ENCODE measurements at places on chromosomes 6 and 20. TPM values are rescaled to one million over a fixed set of nuclear protein-coding genes. Genes with fewer than 3 reads are reported as not detected.
A peak's percentile ranks its signal among the peaks of the same experiment; 100 is the strongest.

ENTPD6 gene
- total RNA-seq, result 43.1 TPM

PM20D2 gene
- 4.9 TPM for total RNA-seq

LINC00237 gene
- total RNA-seq, result not detected

EPHA7 gene
- not detected for total RNA-seq

NEDD9 gene
- 107 TPM for total RNA-seq

DUSP15 gene
- not detected for total RNA-seq

- DNase-seq, result peak; percentile 8
- no peaks in the 10 kb centered on the region for H3K36me3 ChIP-seq
- peak overlapping the region; percentile 90 for H3K27ac ChIP-seq
- no peak overlapping the region for H3K4me3 ChIP-seq
- H3K27me3 ChIP-seq, result no peaks in the 10 kb centered on the region
- H3K4me1 ChIP-seq, result peaks cover 5% of the 10 kb centered on the region
Measured at GRCh38 chr6:145736661-145737144, 1.4 kb upstream of the EPM2A start.

- no peaks in the 10 kb centered on the region for H3K36me3 ChIP-seq
- peaks cover 11% of the 10 kb centered on the region for H3K4me1 ChIP-seq
- H3K27me3 ChIP-seq, result no peaks in the 10 kb centered on the region
- no peak for DNase-seq
- H3K27ac ChIP-seq, result no peak overlapping the region
Measured at GRCh38 chr20:62148908-62149314, 5.3 kb downstream of the SS18L1 start.

- H3K27me3 ChIP-seq, result no peaks in the 10 kb centered on the region
- H3K36me3 ChIP-seq, result no peaks in the 10 kb centered on the region
- no peak overlapping the region for H3K27ac ChIP-seq
- H3K4me3 ChIP-seq, result no peak overlapping the region
- H3K4me1 ChIP-seq, result no peaks in the 10 kb centered on the region
- DNase-seq, result no peak
Measured at GRCh38 chr6:35026434-35027222, 114.5 kb downstream of the TCP11 start.

DNA sequence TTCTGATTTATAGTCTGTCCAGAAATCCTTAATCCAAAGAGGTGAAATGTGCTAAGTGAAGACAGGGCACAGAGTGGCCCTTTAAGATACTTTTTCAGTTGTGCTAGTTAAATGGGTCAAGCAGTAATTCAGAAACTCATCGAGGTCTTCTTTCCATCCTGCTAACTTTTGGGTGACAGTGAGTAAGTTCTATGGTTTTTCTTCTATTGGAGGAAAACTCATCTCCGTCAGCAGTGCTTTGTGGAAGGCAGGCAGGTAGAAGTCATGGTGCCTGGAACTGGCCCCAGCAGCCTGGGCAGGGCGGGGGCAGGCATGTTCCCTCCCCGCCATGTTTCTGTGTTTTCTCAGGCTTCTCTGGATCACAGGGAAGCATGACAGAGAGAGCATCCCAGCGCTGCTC, 66.5 kb upstream of the SCP2D1 start:
- peaks cover 2% of the 10 kb centered on the region for H3K36me3 ChIP-seq
- no peak overlapping the region for H3K27ac ChIP-seq
- no peak overlapping the region for H3K4me3 ChIP-seq
- DNase-seq, result no peak
- H3K27me3 ChIP-seq, result no peaks in the 10 kb centered on the region

DNA sequence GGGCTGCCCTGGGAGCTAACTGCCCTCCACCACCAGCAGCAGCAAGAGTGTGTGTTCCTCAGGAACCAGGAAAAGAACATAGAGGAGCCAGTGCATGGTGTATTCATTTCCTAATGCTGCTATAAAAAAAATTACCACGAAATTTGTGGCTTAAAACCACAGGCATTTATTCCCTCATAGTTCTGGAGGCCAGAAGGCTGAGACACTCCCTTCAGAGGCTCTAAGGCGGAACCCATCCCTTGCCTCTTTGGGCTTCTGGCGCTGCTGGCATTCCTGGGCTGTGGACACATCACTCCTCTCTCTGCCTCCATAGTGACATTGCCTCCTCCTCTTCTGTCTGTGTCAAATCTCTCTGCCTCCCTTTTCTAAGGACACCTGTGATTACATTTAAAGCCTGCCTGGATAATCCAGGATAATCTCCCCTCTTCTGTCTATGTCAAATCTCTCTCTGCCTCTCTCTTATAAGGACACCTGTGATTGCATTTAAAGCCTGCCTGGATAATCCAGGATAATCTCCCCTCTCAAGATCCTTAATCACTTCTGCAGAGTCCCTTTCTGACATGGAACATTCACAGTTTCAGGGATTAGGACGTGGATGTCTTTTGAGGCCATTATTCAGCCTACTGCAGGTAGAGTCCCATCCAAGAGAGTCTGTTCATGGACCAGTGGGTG, 54.7 kb downstream of the NDUFAF5 start:
- H3K36me3 ChIP-seq, result no peaks in the 10 kb centered on the region
- no peak overlapping the region for H3K27ac ChIP-seq

DNA sequence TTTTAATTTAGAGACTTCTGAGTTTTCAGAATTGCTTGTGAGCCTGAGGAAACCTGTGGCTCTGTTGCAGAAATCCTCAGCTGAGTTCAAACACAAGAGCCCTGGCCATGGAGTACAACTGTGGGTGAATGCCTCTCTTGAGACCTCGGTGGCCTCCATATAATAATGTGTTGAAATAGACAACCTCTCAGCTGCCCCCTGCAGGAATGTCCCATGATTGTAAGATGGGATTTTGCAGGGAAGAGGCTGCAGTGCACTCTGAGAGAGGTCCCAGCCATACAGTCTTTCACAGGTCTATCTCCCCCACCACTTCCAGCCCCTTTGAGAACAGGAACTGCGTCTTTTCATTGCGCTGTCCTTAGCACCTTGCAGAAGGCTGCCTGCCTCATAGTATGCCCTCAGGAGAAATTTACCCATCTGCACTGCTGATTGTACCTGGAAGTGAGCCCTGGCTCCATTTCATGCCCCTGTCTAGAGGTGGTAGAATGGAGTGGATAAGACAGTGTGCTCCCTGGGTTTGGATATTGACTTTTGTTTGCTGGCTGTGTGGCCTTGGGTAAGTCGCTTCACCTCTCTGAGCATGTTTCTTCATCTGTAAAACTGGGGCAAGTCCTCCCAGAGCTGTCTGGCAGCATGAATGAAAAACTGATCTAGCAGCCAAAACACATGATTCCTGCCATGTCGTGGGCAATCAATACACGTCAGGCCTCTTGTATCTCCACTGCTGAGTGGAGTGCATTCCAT, 16.8 kb upstream of the CDH22 start:
- no peak overlapping the region for H3K27ac ChIP-seq
- no peaks in the 10 kb centered on the region for H3K36me3 ChIP-seq
- no peak for DNase-seq
- H3K4me3 ChIP-seq, result no peak overlapping the region

DNA sequence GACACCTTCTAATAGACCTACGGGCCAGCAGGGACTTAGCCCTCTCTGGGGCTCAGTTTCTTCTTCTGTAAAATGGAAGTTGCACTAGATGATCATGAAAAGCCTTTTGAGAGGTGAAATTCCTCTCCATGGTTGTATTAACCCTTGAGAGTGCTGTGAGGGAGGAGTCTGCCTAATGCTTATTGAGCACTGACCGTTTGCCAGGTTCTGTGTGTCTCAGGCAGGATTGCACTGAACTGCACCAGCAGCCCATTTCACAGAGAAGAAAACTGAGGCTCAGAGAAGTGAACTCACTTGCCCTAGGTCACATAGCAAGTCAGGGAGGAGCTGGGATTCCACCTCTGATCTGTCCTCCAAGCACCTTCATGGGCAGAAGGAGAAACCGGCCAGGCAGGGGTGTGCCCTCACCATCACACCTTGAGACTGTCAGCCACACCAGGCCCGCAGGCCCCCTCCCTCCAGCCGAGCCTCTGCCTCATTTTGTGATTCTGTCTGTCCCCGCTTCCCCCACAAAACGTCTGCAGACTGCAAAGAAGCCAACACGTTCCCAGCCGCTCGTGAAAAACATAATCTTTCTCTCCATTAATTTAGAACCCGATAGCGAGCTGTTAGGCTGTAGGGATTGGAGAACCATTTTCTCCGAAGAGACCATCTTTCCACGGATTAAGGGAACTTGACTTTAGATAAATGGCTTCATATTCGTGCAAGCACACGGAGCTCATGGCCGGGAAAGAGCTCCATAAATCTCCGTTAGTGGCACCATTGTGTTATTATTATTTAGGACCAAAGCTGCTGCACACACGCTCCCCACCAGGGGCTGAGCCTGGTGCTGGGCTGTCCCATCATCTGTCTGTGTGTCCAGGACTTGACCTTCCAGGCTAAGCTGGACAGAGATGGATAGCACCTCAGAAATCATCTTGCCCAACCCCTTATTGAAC, 46.0 kb downstream of the KIAA1755 start:
- H3K36me3 ChIP-seq, result no peaks in the 10 kb centered on the region
- no peaks in the 10 kb centered on the region for H3K27me3 ChIP-seq
- no peak overlapping the region for H3K27ac ChIP-seq
- no peak overlapping the region for H3K4me3 ChIP-seq

- H3K27me3 ChIP-seq, result no peaks in the 10 kb centered on the region
- no peaks in the 10 kb centered on the region for H3K36me3 ChIP-seq
- no peak for DNase-seq
- no peak overlapping the region for H3K4me3 ChIP-seq
- peaks cover 10% of the 10 kb centered on the region for H3K4me1 ChIP-seq
- no peak overlapping the region for H3K27ac ChIP-seq
Measured at GRCh38 chr6:5860849-5861248, 145.9 kb downstream of the NRN1 start.

DNA sequence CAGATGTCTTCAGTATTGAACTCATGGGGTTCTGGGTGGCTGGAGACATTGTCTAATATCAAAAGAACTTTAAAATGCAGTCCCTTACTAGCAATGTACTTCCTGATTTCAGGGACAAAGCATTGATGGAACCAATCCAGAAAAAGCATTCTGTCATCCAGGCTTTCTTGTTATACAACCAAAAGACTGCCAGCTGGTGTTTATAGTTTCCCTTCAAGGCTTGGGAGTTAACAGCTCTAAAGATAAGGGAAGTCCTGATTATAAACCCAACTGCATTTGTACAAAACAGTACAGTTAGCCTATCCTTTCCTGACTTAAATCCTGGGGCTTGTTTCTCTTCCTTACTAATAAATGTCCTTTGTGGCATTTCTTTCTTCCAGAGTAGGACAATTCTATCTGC, 160.0 kb downstream of the COL21A1 start:
- H3K36me3 ChIP-seq, result no peaks in the 10 kb centered on the region
- H3K4me3 ChIP-seq, result no peak overlapping the region
- no peak for DNase-seq
- no peak overlapping the region for H3K27ac ChIP-seq
- H3K27me3 ChIP-seq, result no peaks in the 10 kb centered on the region

DNA sequence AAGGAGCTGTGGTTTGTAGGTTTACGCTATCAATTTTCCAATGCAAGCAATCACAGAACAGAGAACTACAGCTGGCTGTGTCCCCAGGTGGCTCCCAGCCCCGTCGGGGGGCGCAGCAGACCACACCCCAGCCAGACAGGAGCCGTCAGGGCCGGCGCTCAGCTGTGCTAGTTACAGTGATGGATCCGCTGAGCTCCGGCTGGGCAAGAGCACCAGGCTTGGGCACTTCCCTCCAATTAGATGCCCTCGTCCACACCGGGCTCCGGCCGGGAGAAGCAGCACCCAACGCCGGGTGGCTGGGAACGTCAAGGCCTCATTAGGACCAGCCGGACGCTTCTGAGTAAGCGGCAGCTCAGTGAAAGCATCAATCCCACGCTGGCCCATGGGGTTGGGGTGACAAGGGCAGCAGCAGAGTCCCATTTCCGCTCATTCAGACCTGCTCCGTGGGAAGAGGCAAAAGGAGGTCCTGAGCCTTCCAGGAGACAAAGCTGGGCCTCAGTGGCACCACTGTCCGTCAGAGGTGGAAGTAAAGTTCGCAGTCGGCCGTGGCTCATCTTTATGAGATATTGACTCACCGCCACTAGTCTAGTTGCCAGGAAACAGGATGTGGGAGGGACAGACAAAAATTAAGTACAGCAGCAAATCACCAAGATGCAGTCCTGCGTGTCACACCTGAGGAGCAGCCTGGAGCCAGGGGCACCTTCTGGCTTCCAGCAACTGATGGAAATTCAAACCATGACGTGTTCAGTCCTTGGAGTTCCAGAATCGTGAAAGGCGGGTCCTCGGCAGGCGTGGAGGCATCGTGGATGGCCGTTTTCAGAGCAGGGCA, 164.1 kb downstream of the TAF4 start:
- no peaks in the 10 kb centered on the region for H3K36me3 ChIP-seq
- H3K27me3 ChIP-seq, result no peaks in the 10 kb centered on the region
- no peak overlapping the region for H3K4me3 ChIP-seq
- DNase-seq, result no peak

DNA sequence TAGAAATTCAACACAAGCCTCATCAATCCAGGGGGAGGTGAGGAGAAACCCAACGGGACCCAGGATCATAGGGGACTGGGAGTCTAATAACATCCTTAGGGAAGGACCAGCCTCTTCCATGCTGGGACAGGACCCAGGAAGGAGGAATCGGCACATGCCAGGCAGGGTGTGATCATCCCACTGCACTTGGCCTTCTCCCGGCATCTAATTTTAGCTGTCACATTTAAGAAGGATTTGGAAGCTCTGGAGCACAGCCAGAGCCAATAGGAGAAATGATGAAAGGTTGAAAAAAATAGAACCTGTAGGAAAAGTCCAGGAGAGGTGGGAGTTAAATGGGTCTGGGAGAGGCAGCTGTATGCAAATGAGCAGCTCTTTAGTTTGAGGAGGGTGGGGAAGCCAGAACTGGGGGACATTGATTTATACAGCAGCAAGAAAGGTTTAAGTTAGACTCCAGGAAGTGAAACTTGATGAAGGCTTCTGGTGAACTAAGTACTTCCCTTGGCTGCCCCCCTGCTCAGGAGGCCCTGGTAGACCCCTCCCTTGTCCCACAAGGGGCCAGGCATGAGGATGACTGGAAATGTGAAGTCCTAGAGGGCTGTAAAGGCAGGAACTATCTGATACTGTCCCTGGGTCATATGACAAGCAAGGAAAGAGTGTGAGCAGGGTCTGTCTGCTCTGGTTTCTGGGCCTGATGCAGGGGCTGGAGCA, 260.3 kb downstream of the LRFN2 start:
- H3K4me1 ChIP-seq, result no peaks in the 10 kb centered on the region
- H3K4me3 ChIP-seq, result no peak overlapping the region
- DNase-seq, result no peak
- H3K36me3 ChIP-seq, result no peaks in the 10 kb centered on the region

- no peaks in the 10 kb centered on the region for H3K27me3 ChIP-seq
- no peak overlapping the region for H3K27ac ChIP-seq
- H3K36me3 ChIP-seq, result no peaks in the 10 kb centered on the region
- no peak overlapping the region for H3K4me3 ChIP-seq
- no peak for DNase-seq
Measured at GRCh38 chr6:21331235-21331634, 262.3 kb upstream of the SOX4 start.

DNA sequence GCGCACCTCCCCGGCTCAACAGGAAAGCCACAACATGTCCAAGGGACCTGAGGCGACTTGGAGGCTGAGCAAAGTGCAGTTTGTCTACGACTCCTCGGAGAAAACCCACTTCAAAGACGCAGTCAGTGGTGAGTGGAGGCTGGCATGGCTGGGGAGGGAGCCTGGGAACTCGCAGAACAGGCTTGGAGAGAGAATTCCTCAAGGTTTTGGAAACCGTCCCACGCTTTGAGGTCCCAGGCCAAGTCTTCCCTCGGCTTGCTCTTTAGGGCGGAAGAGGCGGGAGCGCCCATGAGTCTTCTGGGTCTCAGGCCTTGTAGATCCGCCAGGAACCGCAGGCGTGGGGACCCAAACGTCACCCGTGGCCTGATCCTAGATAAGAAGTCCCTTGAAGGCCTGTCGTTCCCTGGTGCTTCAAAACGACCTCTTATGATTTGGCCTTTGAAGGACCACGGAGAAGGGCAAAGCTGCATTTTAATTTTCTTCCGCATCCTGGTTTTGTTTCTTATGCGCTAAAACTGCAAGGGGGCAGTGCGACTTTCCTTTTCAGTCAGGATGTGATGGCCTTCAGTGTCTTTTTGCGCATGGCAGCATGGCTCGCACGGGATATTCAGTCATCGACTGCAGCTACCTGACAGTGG, 2.0 kb downstream of the LAMP5 start:
- H3K27ac ChIP-seq, result no peak overlapping the region
- peaks cover 12% of the 10 kb centered on the region for H3K4me1 ChIP-seq

All from natural killer cell (primary cell).